Activated CD4-positive, alpha-beta T cell treated with anti-CD3 and anti-CD28 coated beads for 36 hours (primary cell): ENCODE measurements at places on chromosomes 3 and 15.

DNA sequence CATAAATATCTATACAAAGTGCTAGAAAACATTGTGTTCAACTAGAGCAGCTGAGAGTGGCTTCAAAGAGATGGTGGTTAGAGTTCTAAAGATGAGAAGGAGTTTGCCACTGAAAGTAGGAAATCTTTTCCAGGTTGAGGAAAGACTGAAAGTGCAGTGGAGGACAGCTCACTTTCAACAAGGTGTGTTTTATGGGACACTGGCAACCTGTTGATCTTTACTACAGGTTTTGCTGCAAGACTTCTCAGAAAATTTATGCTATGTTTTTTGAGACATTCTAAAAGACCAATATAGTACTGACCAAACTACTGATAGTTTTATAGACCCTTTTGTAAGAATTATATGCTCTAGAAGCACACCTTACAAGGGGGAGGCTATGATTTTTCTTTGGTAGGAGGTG lies 3.8 kb downstream of the CHRNA7 start:
- no peak for DNase-seq

GRCh38 chr3:168155303-168155702 lies 59.6 kb upstream of the GOLIM4 start:
- DNase-seq, result no peak

- DNase-seq, result no peak
Observed at GRCh38 chr3:128736601-128737000, 10.6 kb downstream of the RAB7A start.

- DNase-seq, result no peak
Observed at GRCh38 chr3:65497846-65498245, 540.9 kb downstream of the MAGI1 start.

GRCh38 chr3:41426485-41426884 lies 227.2 kb downstream of the CTNNB1 start:
- DNase-seq, result no peak

- no peak for DNase-seq
Observed at GRCh38 chr15:77714023-77714422, 81.3 kb upstream of the LINGO1 start.

- DNase-seq, result no peak
Observed at GRCh38 chr3:95476534-95476933, 1337.9 kb upstream of the EPHA6 start.

- no peak for DNase-seq
Observed at GRCh38 chr3:129911261-129911861, 17.9 kb upstream of the TMCC1 start.

DNA sequence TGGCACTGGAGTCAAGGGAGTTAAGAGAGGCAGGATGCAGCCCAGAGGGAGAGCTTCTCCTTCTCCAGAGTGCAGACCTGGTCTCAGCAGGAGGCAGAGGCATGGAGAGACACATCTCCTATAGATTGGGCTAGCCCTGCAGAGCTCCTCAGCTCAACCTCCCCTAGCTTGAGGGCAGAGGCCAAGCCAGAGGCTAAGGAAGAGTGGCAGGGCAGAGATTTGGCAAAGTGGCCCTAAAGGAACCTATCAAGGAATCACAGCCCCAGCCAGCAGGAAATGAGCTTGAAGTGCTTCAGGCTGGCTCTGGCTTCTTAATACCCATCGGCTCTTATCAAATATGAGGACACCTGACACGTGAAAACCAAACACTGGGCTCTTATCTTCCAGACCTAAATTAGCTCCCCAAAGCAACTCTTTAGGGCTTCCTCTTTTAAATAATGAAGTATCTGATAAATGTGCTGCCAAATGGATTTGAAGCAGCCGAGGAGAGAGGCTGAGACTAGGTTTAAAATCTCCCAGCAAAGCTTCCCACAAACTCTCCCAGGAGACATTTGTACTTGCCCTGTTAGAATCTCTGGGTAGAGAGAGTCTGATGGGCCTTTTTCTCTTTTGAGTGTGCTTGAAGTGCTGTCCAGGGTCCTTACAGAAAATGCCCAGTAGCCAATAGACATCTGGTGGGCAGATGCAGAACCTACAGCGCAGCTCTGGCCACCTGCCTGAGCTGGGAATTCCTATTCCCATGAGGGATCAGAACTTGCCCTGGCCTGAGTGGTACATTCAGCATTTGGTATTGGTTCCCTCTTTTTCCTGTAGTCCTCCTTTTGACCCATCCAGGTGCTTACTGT lies 271.4 kb downstream of the CLSTN2 start:
- DNase-seq, result no peak

DNA sequence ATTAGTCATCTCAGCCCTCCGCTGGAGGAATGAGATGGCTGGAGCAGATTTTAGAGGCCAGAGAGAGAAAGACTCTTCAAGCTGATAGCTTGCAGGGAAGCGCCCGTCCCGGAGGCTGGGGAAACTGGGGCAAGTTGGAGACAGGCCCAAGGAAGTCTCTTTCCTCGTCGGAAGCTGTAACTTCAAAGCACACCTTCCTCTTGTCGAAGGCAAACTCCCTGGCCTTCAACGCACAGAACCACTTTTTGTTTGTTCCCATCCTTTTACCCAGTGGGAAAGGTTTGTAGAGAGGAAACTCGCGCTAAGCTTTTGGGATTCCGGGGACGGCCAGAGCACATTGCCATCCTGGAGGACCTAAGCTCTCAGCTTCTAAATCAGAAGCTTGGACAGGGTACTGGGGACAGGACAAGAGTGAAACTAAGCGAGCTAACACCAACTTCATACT lies 900 bp upstream of the EOMES start:
- peak; percentile 17 for DNase-seq

- no peak for DNase-seq
Observed at GRCh38 chr15:39961051-39961450, 27.1 kb downstream of the EIF2AK4 start.

DNA sequence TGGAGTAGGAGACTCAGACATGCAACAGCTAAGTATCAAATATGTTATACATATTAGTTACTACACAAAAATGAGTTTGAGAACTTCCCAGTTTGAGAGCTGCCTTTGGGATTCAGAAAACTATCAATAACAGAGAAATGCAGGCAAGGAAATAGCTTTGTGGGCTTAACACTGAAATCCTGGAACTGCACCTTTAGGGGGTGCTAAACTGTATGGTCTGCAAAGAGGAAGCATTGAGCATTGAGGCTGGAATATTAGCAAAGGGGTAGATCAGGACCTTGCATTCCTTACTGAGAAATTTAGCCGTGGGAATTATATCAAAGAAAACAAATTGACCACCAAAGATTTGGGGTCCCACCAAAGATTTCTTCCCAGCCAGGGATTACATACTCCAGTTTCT lies 580.0 kb downstream of the ZNF385D start:
- DNase-seq, result no peak

DNA sequence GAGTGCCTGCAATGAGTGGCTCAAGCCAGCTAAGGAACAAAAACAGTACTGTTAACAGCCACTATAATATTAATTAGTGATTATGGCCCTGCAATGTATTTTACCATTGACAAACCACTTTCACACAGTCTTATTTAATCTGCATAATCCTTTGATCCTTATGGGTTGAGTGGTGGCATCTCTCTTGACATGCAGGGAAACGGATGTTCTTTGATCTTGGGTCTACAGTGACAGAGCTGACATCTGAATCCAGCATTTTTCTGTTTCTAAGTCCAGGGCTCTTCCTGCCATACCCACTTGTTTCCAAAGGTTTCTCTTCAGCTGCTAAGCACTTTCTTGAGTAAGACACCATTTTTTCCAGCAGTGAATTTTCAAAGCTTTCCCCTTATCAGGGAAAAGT lies 277.7 kb upstream of the ROPN1 start:
- DNase-seq, result no peak

DNA sequence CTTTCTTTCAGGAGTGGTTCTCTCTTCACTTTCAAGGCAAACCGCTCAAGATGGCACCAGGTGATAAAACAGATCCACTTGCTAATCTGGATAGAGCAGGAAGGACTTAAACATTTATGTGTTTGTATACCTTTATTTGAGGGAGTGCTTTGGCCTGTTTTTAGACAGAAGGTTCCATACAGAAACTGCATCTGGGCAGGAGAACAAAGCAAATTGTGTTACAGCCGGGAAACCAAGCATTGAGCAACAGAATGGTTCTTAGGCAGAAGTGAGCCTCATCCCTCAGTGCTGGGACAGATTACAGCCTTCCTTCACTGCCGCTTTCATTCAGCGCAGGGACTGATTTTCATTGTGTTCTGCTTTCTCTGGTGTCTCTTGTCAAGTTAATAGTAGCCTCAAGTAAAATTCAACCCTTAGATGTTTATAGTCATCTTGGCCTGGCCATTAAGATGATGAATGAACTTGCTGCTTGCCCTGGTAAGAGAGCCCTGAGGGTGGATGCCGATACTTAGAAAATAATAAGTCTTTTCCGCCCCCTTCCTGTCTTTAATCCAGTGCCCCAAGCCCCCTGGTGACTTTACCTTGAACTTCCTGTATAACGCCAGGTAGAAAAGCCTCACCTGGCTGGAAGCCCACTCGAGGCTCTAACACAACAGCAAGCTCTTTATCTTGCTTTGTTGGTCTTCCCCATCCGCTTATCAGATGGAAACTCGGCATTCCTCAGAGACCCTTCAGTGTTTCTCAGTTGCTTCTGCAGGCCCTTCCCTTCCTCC lies 168.0 kb upstream of the CTDSPL start:
- DNase-seq, result no peak

DNA sequence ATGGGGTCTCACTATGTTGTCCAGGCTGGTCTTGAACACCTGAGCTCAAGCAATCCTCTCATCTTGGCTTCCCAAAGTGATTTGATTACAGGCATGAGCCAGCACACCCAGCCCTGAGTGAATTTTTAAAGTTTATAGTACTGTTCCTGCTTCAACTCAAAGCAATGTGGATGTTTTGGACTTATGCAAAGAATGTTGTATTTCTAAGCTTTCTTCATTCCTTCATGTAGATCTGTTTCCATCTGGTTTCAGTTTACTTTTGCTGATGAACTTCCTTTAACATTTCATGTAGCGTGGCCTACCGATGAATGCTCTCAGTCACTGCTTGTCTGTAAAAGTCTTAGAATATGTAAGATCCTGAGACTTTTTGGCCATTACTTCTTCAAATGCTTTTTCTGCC lies 23.2 kb downstream of the NRG4 start:
- DNase-seq, result no peak

DNA sequence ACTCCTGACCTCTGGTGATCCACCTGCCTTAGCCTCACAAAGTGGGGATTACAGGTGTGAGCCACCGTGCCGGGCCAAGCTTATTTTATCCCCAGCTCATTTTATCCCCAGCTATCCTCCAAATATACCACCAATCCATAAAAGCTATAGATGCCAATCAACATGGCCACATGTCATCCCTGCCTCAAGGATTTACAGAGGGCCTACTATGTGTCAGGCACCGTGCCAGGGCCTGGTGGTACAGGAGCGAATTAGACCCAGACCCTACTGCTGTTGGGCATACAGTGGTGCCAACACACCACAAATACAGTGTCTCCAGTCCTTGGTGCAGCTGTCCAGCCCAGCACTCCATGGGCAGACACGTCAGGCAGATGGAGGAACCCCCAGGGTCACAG lies 73.4 kb downstream of the SCN5A start:
- no peak for DNase-seq

DNA sequence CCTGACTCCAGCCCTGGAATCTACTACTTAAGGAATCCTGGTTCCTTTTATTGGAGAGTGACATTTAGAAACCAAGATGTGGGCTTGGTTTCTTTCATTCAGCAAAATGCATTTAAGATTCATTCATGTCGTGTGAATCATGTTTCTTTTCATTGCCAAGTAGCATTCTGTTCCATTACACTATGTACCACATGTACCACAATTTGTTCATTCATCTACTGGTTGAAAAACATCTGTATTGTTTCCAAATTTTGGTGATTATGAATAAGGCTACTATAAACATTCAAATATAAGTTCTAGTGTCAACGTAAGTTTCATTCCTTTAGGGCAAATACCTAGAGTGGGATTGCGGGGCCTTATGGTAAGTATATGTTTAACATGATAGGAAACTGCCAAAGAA lies 264.2 kb downstream of the VPS13C start:
- DNase-seq, result no peak

DNA sequence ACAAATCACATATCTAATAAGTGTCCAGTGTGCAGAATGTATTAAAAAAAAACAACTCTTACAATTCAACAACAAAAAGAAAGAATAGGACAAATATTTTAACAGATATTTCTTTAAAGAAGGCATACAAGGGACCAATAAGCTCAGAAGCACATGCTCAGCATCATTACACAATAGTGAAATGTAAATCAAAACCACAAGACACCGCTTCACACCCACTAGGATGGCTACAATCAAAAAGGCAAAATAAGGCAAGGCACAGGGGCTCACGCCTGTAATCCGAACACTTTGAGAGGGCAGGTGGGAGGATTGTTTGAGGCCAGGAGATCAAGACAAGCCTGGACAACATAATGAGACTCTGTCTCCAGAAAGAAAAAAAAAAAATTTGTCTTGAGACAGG lies 255.6 kb downstream of the MAGI1 start:
- DNase-seq, result no peak

DNA sequence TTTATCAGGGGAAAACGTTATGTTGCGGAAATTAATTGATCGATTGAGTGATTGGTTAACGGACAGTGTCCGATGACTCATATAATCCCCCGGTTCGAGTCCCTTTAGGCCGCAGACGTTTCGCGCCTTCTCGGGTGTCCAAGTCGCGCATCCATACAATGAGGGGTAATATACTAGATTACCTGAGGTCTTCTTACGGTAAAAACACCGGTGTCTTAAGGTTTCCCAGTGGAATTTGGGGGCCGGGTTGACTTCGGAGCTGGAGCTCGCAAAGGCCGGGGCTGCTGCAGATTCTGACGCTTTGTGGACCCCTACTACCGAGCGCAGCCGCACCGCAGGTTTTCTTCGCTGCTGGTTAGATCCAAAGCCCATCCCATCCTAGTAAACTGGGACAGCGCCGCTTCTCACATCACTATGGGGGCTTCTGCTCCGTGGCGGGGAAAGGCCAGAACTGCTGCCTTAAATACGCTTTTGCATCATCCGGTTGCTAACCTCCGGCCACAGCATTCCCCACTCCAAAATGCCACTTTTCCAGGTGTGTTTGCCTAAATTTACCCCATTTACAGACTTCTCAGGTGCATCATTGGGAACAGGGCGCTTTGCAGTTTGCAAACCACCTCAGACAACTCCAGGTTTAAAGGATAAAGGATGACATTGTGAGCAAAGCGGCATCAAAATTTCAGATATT lies 858 bp upstream of the SACM1L start:
- peak; percentile 53 for DNase-seq

DNA sequence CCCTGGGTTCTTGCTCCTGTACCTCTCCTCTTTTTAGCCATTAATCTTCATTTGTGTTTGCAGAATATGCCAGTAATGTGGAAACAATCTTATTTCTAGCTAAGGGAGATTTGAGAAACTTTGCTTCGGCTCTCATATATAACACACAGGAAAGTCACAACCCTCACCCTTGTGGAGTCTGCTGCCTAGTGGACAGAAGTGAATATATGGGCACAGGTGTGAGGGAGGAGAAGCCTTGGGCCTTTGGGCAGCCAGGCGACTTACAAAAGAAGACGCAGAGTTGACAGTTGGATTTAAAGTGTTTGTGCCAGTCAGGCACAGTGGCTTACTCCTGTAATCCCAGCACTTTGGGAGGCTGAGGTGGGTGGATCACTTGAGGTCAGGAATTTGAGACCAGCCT lies 181.8 kb upstream of the TBL1XR1 start:
- no peak for DNase-seq
